ENCODE measurements at places on chromosomes 13 and 19. TPM values are rescaled to one million over a fixed set of nuclear protein-coding genes. Genes with fewer than 3 reads are reported as not detected.

GRCh38 chr19:19033176-19033425, 216 bp downstream of the SUGP2 start:
- DNase-seq: no peak

DNA sequence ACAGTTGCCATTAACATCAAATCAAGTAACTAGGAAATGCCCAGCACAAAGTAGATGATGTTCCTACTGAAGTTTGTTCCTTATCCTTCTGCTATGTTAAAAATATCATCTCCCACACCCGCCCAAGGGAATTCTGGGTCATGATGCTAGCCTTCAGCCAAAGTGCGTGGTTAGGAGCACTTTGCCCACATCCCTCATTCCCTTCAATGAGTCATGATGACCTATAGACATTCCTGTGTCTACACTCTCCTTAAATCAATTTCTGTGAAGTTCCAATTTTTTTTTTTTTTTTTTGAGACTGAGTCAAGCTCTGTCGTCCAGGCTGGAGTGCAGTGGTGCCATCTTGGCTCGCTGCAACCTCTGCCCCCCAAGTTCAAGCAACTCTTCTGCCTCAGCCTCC, 17.0 kb downstream of the RXFP2 start:
- DNase-seq: no peak

GRCh38 chr19:2171349-2172145, 7.8 kb downstream of the DOT1L start:
- DNase-seq: no peak

GRCh38 chr13:48500652-48501197, 32.2 kb downstream of the RCBTB2 start:
- no peak for DNase-seq

DNA sequence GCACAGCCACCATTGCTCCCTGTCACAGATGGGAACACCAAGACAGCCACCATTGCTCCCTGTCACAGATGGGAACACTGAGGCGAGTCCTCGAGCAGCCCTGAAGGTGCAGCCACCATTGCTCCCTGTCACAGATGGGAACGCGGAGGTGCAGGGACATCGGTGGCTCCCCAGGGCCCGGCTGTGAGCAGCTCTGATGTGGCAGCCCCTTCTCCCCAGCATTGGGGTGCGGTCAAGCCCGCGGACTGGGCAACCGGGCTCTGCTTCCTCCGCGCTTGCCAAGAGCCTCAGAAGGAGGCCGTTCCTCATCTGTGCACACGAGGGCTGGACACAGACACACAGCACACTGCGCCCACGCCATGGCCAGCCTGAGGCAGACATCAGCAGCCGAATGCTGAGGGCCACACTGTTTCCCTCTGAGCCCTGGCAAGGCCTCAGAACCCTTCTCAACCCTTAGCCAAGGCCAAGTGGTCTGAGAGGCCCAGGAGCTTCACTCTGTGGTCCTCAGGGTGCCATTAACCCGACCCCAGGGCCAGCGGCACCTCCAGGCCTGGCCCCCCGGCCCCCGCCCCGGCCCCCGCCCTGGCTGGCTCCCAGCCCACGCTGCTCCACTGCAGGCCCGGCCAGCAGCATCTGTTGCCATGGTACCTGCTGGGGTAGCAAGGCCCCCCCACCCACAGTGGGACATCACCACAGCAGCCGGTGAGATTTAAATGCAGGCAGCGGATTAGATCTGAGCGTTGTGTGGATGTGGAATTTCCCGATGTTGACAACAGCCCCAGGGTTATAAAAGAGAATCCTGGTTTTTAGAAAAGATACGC, 18.4 kb downstream of the C2CD4C start:
- no peak for DNase-seq

The LRRC63 gene
- total RNA-seq: not detected

The SMIM17 gene
- total RNA-seq: not detected

The NKPD1 gene
- 0.16 TPM for total RNA-seq

The LRRC8E gene
- total RNA-seq: 2.1 TPM

Data from right atrium auricular region (tissue), 2 donors.